ENCODE measurements at places on chromosomes 11 and 22.

GRCh38 chr11:82195283-82195682 is 538.4 kb downstream of the FAM181B start:
- DNase-seq = no peak

GRCh38 chr22:46750863-46751443 is 11.5 kb upstream of the TBC1D22A start:
- DNase-seq = no peak

GRCh38 chr11:107577346-107577711 is 11.8 kb upstream of the ALKBH8 start:
- no peak for DNase-seq

- no peak for DNase-seq
These were observed 14.1 kb downstream of the SPATA19 start for GRCh38 chr11:133830931-133831907.

- no peak for DNase-seq
These were observed 67.3 kb upstream of the SHISAL1 start for GRCh38 chr22:44379817-44380755.

- DNase-seq = no peak
These were observed 516.7 kb downstream of the JRKL start for GRCh38 chr11:96906476-96906875.

- no peak for DNase-seq
These were observed 781 bp upstream of the TEF start for GRCh38 chr22:41380993-41381328.

DNA sequence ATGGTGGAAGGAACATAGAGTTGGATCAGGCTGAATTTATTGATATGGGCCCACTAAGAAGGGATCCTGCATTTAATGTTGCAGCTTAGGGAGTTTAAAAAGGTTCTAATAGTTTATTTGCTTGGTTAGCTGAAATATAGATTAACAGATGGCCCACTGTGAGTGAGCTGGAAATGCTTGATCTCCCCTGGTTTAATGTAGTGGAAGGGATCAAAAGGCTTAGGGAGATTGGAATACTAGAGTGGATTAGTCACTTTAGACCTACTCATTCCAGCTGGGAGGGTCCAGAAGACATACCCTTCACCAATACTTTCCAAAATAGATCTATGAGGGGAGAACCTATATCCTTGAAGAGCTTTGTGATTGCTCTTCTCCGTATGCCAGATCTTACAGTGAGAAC is 130.1 kb upstream of the ZC3H12C start:
- DNase-seq = no peak

GRCh38 chr11:67160045-67160444 is 41.0 kb downstream of the KDM2A start:
- no peak for DNase-seq

- DNase-seq = no peak
These were observed 32.2 kb upstream of the LYVE1 start for GRCh38 chr11:10600570-10601248.

DNA sequence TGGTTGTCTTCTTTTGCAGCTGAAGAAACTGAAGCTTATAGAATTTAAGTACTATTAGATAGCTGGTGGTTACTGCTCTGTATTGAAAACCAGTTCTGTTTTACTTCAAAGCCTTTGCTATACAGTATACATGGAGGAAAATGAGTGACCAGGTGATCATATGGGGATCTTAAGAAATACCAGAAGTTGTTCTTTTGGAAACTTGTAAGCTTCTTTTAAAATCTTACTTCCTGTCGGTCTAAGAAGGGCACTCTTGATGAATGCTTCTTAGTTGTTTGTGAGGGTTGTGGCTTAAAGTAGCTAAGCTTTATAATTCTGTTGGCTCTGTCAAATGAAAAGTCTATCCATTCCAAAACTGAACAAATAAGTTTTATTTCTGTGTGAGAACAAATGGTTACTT is 55.2 kb downstream of the PDE3B start:
- DNase-seq = no peak

GRCh38 chr11:123306531-123306930 is 111.5 kb upstream of the CLMP start:
- no peak for DNase-seq

DNA sequence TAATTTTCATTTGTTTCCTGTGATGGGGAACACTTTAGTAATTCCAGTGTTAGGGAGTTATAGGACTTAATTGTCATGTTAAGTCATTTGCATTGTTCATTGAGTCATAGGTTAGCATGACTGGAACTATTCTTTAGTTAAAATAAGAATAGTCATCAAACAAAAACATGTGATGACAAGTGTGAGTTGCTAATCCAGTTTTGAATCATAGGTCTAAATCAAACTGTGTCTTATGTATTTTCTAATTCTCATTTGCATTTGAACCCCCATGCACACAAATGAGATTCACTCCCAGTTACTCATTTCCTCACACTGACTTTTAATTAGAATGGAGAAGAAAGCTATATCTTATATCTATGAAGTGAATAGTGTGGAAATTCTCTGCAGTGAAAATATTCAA is 405.6 kb downstream of the LRRC4C start:
- DNase-seq = no peak

DNA sequence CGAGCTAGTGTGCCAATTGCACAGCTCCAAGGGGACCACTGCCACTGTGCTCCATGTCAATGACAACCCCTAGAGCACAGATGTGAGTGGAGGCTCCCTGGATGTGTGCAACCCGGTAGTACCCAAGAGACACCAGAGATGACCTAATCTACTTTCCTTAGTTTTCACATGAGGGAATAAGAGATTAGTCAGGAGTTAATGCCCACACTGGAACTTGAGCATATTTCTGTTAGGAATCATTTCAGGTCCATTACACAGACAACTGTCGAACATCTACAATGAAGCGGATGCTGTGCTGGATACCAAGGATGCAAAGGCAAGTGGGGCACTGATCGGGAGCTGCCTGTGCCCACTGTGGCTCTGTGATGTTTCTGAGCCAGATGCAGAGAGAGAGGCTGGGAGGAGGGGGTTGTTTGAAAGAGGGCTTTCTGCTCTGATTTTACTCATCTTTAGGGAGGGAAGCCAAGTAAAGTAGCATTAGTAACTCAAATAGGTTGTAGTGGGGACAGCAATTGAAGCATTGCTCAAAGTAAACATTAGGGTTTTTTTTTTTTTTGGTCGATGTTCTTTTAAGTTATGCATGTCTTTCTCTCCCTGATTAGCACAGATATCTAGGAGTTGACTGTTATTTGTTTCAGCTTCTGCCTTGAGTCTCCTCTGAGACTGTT is 82.5 kb upstream of the SORL1-AS1 start:
- no peak for DNase-seq

GRCh38 chr11:54558407-54558806 is 45.4 kb downstream of the OR4C46 start:
- DNase-seq = no peak

DNA sequence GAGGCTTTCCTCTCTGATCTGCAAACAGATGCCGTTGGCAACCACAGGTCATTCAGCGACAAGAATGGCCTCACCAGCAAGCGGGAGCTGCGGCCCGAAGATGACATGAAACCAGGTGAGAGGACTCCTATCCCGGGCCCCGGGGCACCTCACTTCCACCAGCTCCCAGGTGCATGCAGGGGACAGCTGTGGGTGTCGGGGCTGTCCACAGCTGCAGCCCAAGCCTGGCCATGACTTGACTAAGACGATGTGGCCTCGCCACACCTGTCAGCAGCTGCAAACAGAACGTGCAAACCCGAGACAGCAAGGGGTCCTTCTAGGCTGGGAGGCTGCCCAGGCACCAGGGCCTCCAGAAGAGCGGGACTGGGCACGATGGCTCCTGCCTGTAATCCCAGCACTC is 3.6 kb downstream of the GAL start:
- no peak for DNase-seq

DNA sequence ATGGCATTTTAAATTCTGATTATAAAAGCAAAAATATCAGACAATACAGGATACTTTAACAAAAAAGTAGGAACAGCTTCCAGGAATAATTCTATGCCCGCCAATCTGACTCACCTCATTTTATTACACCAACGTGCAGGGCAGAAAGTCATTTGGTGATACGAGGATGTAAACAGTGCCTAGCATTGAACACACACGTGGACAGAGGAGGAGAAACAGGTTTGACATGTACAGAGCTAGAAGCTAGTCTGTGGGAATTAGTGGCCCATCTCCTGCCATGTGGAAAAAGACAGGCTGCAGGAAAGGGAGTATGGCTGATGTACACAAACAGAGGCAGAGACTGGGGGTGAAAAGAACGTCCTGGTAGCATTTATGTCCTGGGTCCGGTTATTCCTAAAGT is 9.0 kb upstream of the SPINDOC start:
- no peak for DNase-seq

GRCh38 chr22:30873086-30873650 is 95.4 kb downstream of the MORC2 start:
- DNase-seq = no peak

DNA sequence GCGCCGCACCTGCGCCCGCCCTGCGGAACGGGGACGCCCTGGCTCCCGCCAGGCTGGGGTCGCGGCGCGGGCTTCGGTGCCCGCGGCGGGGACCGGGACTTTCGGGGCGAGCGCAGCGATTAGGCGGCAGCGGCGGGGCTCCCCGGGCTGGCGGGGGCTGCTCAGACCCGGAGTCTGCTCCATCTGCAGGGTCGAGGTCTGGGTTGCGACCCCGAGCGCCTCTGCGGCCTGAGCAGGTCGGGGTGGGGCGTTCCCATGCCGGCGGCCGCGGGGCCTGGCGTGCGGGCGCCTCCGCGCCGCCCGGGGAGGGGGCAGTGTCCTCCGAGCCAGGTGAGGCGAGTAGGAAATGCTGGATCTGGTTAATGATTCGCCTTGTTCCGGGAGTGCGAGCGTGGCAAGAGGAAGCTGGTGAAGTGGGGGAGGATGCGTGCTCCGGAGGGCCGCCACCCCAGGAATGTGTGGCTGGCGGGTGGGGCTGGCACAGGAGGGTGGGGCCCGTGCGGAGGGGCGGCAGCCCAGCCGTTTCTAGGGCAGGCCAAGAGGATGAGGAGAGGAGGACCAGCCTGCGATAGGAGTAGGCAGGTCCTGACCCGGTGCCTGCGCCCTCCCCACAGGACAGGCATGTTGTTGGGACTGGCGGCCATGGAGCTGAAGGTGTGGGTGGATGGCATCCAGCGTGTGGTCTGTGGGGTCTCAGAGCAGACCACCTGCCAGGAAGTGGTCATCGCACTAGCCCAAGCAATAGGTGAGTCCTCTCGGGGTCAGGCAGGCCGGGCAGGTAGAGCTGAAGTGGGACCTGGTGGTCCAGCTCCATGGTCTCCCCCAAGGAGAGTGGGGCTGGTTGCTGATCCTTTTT is 606 bp downstream of the RASSF7 start:
- no peak for DNase-seq

DNA sequence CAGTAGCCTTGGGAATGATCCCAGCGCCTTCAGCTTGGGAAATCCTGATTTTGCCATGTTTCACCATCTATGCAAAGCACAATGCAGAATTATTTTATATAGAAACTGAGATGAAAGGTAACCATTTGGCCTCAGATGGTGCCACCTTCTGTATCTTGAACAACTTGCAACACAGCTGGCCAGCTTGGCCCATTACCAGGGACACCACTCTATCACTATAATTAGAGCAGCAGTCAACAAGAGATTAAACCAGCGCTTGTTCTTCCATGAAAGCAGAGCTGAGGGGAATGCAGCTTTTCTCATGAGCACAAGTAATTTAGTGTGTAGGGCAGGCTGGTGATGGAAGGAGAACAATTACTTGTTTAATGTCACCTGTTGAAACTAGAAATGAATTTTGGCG is 6.7 kb upstream of the ZDHHC13 start:
- no peak for DNase-seq

DNA sequence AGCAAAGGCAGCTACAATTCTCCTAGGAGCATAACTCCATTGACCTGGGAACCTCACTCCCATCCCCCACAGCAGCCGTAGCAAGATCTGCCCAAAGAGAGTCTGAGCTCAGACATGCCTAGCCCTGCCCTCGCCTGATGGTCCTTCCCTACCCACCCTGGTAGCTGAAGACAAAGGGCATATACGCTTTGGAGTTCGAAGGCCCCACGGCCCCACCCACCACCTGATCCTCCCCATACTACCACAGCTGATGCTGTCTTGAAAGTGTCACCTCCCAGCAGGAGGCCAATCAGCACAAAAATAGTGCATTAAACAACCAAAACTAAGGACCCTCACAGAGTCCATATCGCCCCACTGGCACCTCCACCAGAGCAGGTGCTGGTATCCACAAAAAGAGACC is 22.6 kb upstream of the GNAZ start:
- DNase-seq = no peak

Data from activated CD8-positive, alpha-beta memory T cell treated with anti-CD3 and anti-CD28 coated beads for 48 hours (primary cell).